ENCODE measurements at places on chromosomes 6 and 20.

- DNase-seq, result no peak
Observed at GRCh38 chr20:52630138-52630537, 342.0 kb upstream of the TSHZ2 start.

GRCh38 chr20:43736588-43737158, 9.9 kb upstream of the GTSF1L start:
- DNase-seq, result no peak

DNA sequence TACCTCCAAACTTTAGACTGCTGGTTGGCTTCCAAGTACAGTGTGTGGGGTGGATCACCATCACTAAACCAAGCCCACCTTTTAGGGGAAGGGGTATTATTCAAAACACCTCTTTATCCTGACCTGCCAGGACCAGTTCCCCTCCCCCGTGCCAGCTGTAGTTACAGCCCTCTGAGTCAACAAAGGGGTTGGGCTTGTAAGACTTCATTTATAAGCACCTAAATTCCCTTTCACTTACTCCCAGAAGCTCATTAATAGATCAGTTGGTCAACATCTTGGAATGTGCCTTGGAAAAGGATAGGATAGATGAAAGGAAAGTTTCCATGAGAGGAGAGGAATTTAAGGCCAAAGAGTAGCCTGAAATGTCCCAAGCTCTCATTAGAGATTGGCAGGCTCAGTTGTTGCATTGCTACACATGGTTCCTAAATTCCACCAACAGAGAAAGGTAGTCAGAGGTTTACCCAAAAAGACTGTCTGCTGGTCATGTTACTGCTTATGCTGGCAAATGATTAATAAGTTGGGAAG, 59.2 kb downstream of the TNFAIP3 start:
- no peak for DNase-seq

GRCh38 chr6:89542081-89542857, 96.3 kb downstream of the LYRM2 start:
- no peak for DNase-seq

DNA sequence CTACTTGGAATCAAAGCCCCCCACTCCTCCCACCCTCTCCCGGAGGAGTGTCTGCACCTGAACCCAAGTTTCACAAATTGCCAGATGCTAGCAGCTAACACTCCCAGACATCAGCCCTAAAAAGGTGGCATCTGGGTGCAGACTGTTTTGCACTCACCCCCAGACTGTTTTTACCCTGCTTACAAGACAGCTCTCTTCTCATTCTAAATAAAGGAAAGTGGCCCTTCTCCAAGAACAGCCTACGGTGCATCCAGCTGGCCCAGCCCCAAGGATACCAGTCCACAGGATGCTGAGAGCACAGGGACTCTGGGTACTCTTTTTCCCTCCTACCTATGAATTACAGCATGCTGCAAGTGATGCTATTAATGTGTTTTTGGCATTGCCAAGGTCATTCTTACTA, 842.0 kb upstream of the FLRT3 start:
- DNase-seq, result no peak

- DNase-seq, result no peak
Observed at GRCh38 chr6:32148289-32149091, 3.2 kb downstream of the PRRT1 start.
